ENCODE measurements at places on chromosomes 16 and 17.

DNA sequence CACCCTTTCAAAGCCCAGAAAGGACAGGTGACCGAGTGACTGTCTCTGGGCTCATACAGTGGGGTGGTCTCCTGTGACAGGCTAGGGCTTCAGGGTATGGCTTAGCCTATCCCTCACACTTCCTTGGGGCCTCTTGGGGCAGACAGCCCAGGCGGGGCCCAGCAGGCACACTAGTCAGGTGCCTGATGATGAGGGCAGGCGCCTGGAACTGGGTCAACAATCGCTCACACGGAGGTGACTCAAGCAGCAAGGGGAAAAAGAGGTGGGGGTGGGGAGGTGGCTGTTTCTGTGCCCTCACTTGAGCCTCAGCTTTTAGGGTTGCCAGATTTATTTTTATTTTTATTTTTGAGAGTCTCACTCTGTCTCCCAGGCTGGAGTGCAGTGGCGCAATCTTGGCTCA, 6.4 kb upstream of the GRN start:
- no peak for DNase-seq

DNA sequence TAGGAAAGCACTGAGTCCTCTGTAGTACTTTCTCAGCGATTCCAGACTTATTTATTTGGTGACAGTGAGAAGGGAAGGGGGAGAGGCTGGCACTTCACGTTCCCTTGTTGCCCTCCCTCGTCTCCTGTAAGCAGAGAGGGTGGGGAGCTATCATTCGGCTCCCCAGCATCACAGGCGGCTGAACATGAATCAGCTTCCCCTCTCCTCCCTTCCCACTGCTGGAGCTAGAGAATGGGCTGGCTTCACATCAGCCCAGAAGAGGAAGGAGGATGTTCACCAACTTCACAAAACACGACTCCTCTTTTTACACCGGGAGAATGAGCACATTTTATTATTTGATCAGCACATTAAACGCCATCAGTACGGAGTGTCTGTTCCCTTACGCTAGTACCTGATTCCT, 6.7 kb upstream of the CMIP start:
- no peak for DNase-seq

- DNase-seq = no peak
Observed at GRCh38 chr16:67884-68789, 4.3 kb downstream of the RHBDF1 start.

DNA sequence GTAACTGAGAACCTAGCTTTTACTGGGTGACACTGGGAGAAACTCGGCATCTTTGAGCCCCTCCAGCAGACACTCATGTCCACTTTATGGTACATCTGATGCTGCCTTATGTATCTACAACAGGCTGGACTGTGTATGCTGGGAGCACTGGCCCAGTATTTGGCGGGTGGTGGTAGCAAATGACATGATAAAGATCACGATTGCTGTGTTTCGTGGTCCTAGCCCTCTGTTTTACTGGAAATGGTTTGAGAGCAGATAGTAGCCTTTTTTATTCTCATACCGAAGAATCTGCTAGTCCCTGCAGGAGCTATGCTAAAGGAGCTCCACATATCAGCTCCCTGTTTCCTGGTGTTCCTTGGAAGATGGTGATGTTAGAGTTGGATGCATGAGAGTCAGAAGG, 150.3 kb downstream of the CCDC182 start:
- no peak for DNase-seq

- no peak for DNase-seq
Observed at GRCh38 chr17:17994271-17995069, 21.8 kb downstream of the DRC3 start.

- DNase-seq = no peak
Observed at GRCh38 chr16:28304214-28304613, 11.9 kb downstream of the SBK1 start.

DNA sequence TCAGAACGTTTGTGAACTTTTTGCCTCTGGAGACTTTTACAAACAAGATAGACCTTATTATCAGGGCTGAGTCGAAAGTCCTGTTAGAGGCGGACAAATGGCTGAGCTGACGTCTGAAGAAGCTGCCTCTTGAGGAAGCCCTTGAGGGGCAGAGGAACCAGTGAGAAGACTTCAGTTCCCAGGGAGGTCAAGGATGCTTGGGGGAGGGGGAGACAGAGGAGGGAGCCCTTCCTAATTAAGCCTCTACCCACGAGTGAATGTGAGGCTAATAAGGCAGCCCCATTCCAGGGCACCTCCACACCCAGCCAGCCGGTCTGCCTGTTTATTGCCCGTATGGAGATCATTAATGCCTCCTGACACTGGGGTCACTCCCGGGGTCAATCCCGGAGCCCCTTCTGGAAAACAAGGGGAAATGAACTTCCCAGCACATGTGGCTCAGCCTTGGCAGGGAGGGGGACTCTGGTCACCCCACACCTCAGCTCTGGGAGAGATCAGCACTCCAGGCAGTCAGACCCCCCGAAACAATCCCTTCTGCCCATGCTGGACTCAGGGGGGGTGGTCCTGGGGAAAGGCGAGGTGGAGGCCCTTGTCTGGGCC, 9.2 kb upstream of the TBX4 start:
- no peak for DNase-seq

DNA sequence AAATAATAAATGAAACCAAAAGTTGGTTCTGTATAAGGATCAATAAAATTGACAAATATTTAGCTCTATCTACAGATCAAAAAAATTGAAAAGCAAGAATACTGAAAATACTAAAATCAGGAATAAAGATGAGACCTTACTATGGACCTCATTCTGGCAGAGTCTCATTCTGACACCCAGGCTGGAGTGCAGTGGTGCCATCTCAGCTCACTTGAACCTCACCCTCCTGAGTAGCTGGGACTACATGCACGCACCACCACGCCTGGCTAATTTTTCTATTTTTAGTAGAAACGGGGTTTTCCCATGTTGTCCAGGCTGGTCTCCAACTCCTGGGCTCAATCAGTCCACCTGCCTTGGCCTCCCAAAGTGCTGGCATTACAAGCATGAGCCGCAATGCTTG, 22.0 kb upstream of the KREMEN2 start:
- no peak for DNase-seq

DNA sequence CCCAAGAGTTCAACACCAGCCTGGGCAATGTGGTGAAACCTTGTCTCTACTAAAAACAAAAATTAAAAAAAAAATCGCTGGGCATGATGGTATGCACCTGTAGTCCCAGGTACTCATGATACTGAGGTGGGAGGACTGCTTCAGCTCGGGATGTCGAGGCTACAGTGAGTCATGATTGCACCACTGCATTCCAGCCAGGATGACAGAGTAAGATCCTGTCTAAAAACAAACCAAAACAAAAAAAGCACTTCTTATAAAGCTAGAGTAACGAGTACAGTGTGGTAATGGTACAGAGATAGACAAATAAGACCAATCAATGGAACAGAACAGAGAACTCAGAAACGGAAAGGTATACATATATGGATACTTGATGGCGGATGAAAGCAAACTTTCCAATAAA, 4.4 kb downstream of the NSMCE1 start:
- no peak for DNase-seq

DNA sequence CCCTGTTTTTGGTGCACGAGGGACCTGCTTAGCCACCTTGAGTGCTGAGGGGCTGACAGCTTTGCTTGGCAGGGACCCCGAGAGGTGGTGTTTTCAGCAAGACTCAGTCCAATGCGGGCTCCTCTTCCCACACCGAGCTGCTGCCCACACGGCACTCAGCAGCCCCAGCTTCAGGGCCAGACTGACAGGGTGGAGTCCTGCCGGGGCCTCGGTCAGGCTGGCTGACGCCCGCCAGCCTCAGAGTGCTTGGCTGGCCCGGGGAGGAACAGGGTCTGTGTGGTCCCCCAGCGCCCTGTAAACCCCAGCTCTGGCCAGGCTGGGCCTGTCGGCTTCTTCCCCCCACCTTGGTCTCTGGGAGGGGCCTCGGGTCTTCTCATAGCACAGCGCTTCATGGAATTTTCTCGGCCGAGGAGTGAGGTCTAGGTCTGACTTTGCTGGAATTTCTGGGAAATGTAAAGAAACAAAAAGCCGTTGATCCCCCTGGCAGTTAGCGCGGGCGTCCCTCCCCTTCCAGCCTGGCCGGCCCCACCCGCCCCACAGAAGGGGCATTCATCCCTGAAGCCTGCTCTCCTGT, 2.6 kb downstream of the SOX8 start:
- DNase-seq = no peak

DNA sequence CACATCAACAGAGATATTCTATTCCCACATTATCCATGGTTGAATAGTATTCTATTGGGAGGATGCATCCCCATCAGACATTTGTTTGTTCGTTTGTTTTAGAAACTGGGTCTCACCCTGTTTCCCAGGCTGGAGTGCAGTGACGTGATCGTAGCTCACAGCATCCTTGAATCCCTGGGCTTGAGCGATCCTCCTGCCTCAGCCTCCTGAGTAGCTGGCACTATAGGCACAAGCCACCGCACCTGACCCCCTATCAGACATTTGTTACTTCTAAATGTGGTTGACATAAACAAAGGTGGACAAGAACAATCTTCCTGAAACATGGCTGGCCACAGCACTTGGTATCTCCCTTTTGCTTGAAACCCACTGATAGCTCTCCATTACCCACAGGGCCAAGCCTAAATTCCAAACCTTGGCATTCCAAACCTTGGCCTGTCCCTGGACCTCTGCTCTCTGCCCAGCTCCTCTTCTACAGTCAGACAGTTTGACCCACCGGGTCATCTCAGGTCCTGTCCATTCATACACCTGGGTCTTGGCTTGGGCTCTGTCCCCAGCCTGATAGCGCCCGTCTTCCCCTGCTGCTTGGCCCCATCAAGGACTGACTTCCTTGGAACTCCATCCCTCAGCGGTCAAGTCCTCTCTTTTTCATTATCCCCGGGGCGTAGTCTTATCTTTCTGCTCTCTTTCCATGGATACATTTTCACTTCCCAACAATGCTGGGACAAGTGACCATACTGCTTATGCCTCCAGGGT, 1.5 kb upstream of the PRR29 start:
- DNase-seq = no peak

DNA sequence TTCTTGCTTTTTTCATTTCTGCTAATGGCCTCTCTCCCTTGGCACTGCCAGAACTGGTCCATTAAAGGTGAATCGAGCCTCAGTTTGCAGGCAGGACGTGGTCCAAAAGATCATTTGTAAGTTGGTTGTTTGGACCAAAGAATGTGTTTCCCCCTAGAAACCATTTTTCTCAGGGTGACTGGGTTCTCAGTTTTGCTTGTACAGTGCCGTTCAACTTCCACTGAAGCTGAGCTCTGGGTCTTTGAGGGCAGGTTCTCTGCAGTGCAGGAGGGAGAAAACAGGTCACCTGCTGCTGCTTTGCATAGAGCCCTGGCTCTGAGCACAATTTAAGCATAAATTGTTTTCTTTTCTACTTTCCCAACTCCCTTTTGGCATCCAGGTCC, 9.0 kb upstream of the AMZ2 start:
- DNase-seq = no peak

GRCh38 chr16:63466-63865, 9.0 kb downstream of the RHBDF1 start:
- no peak for DNase-seq

- DNase-seq = no peak
Observed at GRCh38 chr17:71936977-71937376, 183.8 kb upstream of the SOX9 start.

GRCh38 chr16:81316176-81316496, 1.4 kb downstream of the GAN start:
- no peak for DNase-seq

- no peak for DNase-seq
Observed at GRCh38 chr17:14302091-14302430, 1.2 kb downstream of the HS3ST3B1 start.

DNA sequence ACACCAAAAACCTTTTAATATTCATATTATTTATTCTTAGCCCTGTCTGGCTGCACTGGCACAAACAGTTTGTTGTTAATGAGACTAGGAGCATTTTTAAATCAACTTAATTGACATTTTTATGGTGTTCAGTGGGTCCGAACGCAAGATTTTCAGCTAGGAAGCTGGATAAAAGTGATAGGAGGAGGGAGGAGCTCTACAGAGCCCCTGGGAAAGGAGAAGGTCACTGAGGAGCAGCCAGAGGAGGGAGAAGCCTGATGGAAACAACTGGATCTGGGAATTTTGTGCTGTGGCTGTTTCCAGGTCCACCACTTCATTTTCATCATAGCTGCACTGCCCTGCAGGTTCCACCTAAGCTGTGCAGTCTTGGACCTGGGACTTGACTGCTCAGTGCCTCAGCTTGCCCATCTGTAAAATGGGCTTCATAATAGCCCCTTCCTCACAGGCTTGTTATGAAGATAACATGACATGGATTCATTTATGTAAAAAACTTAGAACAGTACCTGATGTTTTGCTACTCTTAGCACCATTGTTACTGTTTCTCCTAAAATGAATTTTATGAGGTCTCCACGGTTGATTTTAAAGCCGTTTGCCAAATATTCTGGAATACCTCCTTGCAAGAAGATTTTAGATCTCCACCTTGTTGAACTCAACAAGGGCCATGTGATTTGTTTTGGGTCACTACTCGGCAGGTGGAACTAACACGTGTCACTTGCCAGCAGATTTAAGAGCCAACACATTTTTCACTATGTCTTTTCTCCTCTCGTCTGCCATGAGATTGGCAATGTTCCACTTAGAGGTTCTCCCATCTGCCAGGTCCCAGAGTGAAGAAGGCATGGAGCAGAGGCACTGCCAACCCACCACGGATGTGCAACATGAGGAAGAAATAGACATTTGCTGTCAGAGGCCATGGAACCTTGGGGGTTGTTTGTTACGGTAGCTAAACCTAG, 18.7 kb upstream of the GRIN2A start:
- DNase-seq = no peak

GRCh38 chr16:78192734-78193488, 93.5 kb downstream of the WWOX start:
- DNase-seq = no peak

All from HAP-1 (cell line).